ENCODE measurements at places on chromosomes 16 and 17.

DNA sequence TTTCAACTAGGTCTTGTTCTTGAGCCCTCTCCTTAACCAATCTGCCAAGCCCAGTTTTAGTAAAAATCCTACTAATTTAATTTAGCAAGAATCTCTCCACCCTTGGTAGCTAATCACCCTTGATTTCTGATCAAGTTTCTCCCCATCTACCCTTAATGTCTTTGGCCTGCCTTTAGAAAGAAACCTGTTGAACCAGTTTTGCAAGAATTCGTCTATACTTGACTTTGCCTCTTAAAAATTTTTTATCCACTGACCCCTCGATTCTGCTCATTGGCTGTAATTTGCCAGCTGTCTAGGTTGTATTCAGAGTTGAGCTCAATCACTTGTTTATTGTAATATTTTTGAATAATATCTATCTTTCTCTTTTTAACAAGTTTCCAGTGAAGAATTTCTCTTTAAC lies 1138.5 kb downstream of the CDH11 start:
- peak; percentile 38 for DNase-seq

DNA sequence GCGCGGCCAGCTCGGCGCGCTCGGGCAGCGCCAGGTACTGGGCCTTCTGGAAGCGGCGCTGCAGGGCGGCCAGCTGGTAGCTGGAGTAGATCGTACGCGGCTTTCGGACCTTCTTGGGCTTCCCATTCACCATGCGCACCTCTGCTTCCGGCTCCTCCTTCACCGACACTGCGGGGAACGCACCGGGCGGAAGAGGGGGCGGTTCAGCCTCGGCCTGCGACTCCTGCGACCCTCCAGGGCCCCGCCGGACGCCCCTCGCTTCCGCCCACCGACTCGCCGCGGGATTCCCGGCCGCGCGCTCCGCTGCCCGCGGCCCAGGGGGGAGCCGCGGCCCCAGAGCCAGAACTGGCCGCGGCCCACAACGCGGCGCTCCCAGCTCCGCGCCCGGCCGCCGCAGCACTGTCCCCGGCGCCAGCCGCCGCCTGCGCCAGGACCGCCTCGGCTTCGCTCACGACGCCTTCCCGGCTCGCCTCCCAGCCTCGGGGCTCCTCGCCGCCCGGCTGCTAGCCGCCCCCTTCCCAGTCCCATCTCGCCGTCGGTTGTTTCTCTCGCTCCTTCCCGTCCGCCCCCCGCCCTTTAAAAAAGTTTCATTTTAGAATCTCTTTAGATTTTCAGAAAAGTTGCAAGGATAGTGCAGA lies 1.5 kb downstream of the DLX3 start:
- DNase-seq: peak; percentile 39

DNA sequence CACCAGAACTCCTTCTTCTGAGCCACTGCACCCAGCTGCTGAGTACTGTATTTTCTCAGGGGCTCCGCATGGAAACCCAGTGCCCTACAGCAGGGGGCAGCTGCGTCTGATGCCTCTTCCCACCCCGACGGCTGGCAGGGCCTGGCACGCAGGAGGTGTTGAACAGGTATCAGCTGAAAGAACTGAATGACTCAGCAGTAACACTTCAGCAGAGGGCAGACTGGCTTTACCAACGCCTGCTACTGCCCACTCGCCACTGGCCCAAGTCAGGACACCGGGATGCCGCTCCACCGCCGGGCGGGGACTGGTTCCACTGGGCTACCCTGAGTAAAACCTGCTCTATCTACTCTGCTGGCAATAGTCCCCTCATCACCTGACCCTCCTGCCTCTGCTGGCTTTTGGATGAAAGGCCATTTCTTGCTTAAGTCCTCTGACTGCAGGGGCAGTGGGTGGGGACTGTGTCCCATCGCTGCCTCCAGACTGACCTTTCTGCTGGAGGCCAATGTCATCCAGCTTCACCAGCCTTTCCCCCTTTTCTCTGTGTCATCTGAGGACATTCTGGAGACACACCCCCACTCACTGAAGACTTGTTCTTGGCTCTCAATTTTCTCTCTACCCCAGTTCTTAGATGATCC lies 100.4 kb upstream of the FA2H start:
- DNase-seq: no peak

GRCh38 chr17:1022278-1023024 lies 25.5 kb downstream of the TIMM22 start:
- DNase-seq: no peak

DNA sequence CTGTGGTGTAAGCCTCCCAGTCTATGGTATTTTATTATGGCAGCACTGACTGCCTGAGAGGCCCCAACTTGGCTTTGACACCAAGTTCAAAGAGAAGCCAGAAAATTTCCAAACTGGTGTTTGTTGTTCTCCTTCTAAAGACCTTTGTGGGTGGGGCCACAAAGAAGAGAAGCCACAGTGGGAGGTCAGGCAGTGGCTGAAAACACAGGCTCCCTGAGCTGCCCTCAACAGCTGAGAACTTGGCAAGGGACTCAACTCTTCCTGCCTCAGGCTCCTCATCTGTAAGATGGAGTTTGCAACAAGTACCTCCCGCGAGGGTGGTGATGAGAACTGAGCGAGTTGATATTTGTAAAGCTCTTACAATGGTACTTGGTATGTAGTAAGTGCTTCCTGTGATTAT lies 18.2 kb downstream of the CES5A start:
- DNase-seq: no peak

- no peak for DNase-seq
Measured at GRCh38 chr16:82184213-82184612, 14.2 kb upstream of the MPHOSPH6 start.

DNA sequence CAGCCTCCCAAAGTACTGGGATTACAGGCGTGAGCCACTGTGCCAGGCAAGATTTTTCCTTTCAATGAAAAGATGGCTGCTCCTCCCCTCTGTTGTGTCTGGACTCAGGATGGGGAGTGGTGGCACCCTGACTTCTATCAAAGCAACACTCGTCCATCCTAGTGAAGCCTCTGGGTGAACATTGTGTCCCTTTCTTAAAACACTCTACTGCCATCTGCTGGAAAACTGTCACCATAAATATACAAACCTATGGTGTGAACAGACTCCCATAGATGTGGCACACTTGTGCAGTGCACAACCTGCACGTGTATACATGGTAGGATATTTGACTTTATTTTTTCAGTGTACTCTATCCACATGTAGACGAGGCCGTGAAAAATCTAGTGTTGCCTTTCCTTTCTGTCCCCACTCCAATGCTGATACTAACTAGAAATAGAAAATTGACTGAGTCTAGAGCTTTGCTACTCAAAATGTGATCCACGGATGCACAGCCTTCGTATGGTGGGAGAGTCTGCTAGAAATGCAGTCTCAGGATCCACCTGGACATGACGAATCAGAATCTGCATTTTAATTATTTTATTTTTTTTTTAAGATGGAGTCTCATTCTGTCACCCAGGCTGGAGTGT lies 55.9 kb upstream of the PLCG2 start:
- peak; percentile 65 for DNase-seq

- DNase-seq: no peak
Measured at GRCh38 chr16:31348579-31348978, 6.4 kb upstream of the ITGAX start.

DNA sequence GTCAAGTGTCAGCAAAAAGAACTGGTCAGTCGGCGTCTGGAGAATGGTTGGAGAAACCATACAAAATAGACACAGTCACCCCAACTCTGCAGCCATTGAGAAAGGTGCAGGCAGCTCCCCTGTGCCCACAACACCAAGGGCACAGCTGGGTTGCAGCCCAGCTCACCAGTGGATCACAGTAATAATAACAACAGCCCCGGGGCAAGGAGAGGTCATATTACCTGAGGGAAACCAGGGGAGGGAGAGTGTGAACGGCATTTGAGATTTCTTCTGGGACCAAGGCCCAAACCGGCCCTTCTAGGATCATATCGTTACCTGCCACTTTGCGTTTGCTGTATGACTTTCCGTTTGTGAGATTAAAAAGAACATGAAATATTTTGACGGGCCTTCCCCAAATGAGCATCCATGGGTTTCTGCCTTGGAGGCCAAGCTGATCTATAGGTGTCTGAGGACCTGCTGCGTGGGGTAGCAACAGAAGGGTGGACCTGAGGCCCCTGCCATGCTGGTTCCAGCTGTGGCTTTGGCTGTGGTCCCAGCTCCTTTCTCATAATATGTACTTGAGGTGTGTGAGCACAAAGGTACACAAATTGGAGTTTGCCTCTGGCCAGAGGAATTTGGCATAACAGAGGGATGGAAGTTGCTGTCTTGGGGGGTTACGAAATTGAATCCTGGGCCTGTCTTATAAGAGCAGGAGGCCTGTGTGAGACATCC lies 154.6 kb downstream of the CMIP start:
- no peak for DNase-seq

- DNase-seq: no peak
Measured at GRCh38 chr16:22284637-22285036, 12.6 kb upstream of the POLR3E start.

- no peak for DNase-seq
Measured at GRCh38 chr17:77721846-77722160, 236.7 kb upstream of the TNRC6C start.

GRCh38 chr17:15348021-15348420 lies 6.6 kb upstream of the TEKT3 start:
- peak; percentile 42 for DNase-seq

DNA sequence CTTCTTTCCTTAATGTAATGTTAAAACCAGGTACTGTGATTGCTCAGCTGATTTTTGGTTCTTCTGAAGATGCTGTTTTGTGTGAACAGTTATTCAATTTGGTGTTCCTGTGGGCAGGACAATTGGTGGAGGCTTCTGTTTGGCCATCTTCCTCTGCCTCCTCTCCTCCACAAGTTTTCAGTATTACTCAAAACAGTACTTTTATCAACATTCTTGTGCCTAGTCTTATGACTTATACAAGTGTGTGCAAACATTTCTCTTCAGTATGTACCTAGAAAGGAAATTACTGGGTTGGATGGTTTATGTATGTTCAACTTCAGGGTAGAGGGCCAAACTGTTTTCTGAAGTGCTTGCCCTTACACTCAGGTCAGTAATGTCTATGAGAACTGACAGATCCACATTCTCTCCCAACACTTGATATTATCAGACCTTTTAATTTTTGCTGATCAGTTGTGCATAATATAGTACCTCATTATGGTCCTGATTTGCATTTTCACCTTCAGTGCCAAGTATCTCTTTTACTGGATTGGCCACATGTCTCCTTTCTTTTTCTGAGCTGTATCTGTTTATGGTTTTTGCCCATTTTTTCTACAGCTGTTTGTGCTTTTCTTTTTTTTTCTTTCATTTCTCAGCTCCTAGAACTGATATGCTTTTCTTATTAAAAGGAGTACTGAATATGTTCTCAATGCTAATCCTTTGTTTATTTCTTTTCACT lies 50.9 kb downstream of the ERCC4 start:
- no peak for DNase-seq

- DNase-seq: no peak
Measured at GRCh38 chr17:48003417-48004151, 32.7 kb downstream of the CDK5RAP3 start.

Data from NCI-H526 treated with DMSO at 0.1 percent for 48 hours (cell line).